ENCODE measurements at places on chromosomes 12 and 14. TPM values are rescaled to one million over a fixed set of nuclear protein-coding genes. Genes with fewer than 3 reads are reported as not detected.

GRCh38 chr12:59459966-59460660, 135.7 kb upstream of the SLC16A7 start:
- no peak for DNase-seq

DNA sequence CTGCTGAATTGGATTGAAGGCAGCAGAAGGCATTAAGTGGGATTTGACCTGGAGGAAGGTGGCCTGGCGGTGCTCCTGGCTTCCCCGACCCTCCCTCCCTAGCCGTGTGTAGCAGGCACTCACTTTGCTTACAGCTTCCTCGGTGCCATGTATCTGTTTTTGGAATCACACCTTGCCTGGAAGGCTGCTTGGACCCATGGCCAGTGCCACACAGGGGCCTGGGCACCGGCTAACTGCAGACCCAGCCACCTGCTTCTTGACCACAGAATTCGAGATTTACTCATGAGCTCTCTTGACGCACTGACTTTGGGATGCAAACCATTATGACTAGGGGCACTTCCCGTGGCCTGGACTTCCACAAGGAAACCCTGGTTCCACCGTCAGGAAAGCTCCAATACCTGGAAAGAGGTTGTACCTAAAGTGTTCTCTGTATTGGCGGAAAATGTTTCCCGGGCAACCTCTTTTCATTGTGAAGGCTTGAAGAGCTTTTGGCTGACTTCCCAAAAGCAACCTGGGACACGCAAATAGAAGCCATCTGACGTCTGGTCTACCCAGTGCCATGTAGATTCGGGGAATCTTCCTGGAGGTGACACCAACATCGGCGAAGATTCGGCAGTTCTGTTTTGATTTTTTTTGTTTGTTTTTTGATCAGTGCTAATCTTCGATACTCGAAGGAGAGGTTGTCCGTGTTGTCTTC, 125.6 kb upstream of the RTL1 start:
- no peak for DNase-seq

- DNase-seq: peak; percentile 93
Observed at GRCh38 chr12:53299454-53300180, at the start of gene MYG1. Gene MYG1, plus strand, starts transcription at chr12:53299695. Its CDS starts 43 bp downstream, at chr12:53299738.

DNA sequence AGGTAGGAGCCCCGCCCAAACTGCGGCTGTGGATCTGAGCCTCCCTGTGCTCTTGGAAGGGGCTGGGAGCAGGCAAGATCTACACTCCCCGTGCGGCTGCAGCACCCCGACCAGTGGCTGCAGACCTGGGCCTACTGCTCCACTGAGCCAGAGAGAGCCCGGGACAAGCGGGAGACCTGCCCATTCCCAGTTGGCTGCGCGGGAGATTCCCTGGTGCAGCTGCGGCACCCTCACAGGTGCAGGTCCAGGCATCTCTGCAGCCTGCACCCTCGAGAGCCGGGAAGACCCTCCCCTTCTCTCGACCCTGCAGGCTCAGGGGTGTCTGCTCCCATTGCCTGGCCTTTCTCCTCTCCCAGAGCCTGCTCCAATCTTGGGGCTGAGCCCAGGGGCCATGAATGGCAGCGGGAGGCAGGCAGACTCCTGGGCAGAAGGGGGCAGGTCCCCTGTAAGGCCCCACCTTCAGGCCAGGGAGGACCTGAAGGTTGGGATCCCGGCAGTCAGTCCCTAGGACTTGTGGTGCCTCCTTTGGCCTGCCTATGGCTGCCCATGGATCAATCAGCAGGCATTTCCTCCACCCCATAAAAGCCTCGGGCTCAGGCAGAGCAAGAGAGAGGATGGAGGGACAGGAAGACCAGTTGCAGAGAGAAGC, 8.8 kb upstream of the A2M start:
- DNase-seq: no peak

DNA sequence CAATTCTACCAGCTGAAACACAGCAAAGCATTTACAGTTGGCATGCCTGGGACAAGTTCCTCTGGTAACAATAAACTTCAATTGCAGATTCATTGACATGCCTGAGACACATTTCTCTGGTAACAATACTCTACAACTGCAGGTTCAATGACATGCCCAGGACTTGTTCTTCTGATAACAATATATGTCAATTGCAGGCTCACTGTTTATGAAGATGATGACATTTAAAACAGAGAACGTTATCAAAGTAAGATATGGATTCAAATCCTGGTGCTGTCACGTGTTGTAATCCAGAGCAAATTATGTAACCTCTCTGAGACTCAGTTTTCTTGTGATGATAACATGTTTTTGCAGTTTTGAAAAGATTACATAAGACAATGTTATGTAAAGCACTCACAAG, 20.5 kb downstream of the KITLG start:
- DNase-seq: no peak

DNA sequence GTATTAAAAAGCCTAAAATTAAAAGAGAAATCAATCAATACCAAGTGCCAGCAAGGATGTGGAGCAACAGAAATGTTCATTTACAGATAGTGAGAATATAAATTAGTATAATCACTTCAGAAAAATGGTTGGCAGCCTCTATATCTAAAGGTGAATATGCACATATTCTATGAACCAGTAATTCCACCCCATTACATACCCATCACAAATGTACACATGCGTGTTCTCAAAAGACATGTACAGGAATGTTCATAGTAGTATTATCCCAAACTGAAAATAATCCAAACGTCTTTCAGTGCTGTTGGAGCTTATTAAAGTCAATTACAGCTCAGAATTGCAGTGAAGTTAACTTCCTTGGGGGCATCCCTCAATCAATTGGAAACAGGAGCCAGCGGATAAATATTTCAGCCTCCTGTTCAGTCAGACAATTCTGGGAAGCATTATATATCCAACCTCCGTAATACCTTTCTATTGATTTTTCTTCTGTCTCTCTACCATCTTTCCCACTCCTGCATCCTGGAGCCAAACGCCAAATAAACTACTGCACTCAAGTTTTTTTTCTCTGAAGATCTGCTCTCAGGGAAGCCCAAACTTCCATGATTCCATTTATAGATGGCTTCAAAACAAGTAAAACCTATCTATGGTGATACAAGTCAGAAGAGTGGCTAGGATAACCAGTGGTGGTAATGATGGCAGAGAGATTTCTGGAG, 45.0 kb upstream of the OR5AU1 start:
- DNase-seq: no peak

The RTL1 gene
- total RNA-seq: not detected
